NAMALWA (cell line): ENCODE measurements at places on chromosomes 5 and 9.

- no peak for DNase-seq
Measured at GRCh38 chr5:151892393-151892792, 32.3 kb downstream of the GLRA1 start.

- DNase-seq = no peak
Measured at GRCh38 chr5:143698574-143698973, 113.4 kb upstream of the HMHB1 start.

GRCh38 chr9:133677126-133678010, 41.2 kb downstream of the DBH start:
- DNase-seq = no peak

- no peak for DNase-seq
Measured at GRCh38 chr5:126509339-126509738, 85.7 kb downstream of the ALDH7A1 start.
